ENCODE measurements at places on chromosomes 13 and 19.

GRCh38 chr13:50224534-50224933, 209.3 kb downstream of the KCNRG start:
- no peak for DNase-seq

DNA sequence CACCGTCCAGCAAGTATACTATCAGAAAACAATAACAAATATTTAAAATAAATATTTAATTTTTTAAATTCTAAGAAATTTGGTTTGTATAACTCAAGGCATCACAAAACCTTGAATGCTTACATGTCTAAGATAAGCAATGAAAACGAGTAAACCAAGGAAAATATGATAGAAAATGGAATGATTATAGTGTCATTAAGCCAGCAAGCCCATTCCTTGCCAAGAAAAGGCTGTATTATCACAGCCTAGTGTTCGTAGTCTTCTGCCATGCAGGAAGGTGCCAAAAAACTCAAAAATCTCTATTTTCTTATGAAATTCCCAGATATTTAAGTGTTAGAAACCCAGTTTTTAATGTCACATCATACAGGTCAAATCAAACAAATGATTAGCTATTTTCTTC, 136.4 kb downstream of the STOML3 start:
- no peak for DNase-seq

DNA sequence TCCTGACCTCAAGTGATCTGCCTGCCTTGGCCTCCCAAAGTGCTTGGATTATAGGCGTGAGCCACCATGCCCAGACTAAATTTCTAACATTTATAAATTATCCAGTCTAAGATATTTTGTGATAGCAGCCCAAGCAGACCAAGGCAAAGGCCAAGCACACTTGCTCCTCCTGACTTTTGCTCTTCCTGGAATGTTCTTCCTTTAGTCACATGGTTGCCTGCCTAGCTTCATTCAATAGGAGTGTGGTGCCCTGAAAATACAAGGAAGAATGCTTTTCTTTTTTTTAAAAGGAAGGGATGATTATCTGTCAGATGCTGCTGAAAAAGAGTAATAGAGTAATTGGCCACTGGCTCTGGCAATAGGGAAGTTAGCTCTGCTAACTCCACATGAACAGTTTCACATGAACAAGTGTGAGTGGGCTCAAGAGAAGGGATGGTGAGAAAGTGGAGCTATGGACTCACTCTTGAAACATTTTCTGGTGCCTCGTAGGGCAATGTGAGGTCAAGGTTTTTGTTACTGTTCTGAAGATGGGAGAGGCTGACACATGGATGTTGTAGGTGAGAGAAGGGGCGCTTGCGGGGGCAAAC, 47.1 kb downstream of the USPL1 start:
- no peak for DNase-seq

GRCh38 chr13:30855569-30855968, 50.5 kb upstream of the MEDAG start:
- DNase-seq, result no peak

All from amniotic stem cell (primary cell).